NCI-H1694 treated with DMSO at 0.1 percent for 48 hours (cell line): ENCODE measurements at places on chromosomes 2 and 18.

DNA sequence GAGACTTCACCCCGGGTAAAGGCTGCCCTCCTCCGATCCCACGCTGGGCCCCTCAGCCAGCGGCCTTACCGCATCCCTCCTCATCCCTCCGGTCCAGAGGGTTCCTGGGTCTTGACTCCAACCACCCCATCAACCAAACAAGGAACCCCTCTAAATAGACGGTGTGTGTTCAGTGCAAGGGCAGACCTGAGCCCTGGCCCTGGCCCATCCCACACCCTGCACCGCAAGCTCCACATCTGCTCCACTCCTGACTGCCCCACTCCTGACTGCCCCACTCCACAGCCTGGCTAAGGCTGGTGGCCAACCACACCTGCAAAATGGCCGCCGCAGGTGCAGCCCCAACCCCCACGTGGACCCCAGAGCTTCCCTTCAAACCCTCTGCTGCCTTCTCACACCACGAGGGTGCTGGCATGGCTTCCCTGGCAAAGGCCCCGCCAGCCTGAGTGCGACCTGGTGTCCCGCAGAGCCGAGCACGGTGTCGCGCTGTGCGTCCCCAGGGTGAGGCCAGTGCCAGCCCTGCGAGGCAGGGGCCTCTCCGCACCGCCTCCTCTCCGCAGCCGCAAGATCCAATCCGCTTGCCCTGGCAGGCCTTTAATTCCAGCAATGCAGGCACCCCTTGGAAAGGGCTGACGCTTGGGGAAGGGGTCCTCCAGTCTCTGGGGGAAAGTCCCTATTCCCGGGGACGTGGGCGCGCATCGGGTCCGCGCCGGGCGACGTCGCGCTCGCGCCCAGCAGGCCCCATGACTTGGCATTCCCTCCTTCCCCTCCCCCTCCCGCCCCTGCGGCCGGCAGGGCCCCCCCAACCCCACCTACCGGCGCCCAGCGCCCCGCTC lies 1.5 kb downstream of the KIF1A start:
- no peak for DNase-seq

- DNase-seq: peak; percentile 66
Observed at GRCh38 chr18:32803568-32803967, 30.7 kb upstream of the KLHL14 start.

- DNase-seq: no peak
Observed at GRCh38 chr2:62196278-62196901, 475 bp downstream of the B3GNT2 start.

DNA sequence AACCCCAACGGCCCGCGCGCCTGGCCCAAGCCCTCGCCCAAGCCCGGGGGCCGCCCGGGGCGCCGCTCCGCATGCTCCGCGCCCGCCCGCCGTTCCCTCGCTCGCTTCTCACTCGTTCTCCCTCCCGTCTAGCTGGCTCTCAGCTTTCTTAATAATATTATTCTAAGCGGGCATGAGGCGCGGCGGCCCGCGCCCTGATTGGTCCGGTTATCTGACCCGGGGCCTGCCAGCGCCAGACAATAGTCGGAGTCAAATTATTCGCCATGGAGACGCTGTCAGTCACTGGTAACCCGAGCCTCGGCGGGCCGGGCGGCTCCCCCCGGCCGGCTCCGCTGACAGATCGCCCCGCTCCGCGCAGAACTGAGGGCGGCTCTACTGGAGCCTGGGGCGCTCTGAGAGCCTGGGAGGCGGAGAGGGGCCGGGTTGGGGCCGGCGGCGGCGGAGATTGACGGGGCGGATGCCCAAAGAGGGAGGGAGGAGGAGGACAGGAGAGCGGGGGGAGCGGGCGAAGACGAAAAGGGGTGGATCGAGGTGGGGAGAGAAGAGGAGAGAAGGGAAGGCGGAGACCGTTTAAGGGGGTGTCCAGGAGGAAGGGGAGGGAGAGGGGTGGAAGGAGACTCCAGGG lies at the start of gene SIX2:
Gene SIX2, minus strand, starts transcription at position 150 of the 625 bp plus-strand sequence. CDS start 342 bp downstream, outside the sequence.
- peak; percentile 73 for DNase-seq

- DNase-seq: no peak
Observed at GRCh38 chr2:207066791-207067460, 98.8 kb downstream of the KLF7 start.

DNA sequence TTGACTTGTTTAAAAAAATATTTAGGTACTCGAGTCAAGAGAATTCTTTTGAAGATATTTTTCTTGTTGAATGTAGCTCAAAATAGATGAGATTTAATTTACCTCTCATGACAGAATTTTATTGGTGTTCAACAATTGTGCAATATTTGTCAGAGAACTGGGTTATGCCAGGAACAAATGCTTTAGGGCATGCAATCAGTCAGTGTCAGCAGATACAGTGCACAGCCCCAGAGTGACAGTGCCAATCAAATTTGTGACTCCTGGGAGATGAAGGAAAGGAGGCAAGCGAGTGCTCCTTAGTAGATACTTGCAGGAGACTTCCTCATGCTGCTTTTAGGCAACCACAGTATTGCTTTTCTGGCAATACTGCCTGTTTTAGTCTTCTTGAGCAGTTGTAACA lies 81.2 kb upstream of the DSEL start:
- DNase-seq: no peak

DNA sequence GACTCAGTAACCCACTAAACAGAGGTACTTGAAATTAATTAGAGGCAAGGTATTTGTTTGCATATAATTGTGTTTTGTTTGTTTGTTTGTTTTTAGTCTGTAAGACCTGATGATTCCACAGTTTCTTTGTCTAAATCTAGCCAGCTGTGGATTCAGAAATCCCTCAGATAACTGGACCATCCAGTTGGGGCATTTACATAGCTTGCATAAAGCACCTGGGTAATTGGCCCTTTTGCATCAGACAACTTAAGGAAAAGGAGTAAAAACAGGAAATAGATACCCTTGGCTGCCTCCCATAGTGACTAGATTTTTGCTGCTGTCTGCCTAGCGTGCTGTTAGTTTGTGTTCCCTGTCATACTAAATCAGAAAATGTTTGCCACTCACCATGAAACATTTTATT lies 46.6 kb upstream of the XIRP2 start:
- no peak for DNase-seq

GRCh38 chr18:42906761-42907160 lies 208.7 kb downstream of the RIT2 start:
- no peak for DNase-seq

- peak; percentile 0 for DNase-seq
Observed at GRCh38 chr18:7789856-7790552, 222.9 kb downstream of the PTPRM start.

DNA sequence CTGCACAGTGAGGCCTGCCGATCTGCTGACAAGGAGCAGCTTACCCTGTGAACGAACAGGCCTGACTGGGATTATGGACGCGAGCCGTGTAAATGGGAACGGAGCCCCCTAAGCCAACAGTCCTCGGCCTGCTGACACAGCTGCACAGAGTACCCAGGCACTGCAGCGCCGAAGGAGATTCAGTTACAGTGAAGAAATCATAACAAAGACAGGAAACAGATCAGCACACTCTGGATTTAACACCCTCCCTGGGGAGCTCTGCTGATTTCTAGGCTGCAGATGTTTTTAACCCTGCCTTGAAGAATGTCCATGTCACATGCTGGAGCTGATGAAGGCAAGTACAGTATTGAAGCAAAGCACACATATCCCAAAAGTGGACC lies 43.4 kb downstream of the COLEC12 start:
- DNase-seq: no peak

GRCh38 chr2:200620606-200621390 lies 35.0 kb downstream of the AOX1 start:
- no peak for DNase-seq

DNA sequence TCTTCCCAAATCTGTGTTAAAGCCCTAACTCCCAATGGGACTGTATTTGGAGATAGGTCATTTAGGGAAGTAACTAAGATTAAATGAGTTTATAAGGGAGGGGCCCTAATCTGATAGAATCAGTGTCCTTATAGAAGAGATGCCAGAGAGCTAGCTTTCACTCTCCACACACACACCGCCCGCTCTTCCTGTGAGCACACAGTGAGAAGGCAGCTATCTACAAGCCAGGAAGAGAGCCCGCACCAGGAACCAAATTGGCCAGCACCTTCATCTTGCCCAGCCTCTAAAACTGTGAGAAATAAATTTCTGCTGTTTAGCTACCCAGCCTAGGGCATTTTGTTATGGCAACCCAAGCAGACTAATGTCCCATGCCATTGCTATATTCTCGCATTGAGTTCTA lies 125.2 kb downstream of the RTN4 start:
- DNase-seq: no peak

GRCh38 chr2:190217616-190218015 lies 102.0 kb downstream of the HIBCH start:
- no peak for DNase-seq

GRCh38 chr2:30201990-30202389 lies 29.3 kb upstream of the LBH start:
- DNase-seq: no peak

GRCh38 chr2:175135177-175135576 lies 32.8 kb downstream of the ATF2 start:
- no peak for DNase-seq

- DNase-seq: peak; percentile 29
Observed at GRCh38 chr2:71070294-71071093, 2.0 kb downstream of the NAGK start.

GRCh38 chr2:204776781-204777559 lies 231.7 kb downstream of the PARD3B start:
- DNase-seq: no peak

- DNase-seq: no peak
Observed at GRCh38 chr2:72603481-72603880, 222.4 kb downstream of the EXOC6B start.
